ENCODE measurements at places on chromosomes 13 and 19.
A peak's percentile ranks its signal among the peaks of the same experiment; 100 is the strongest.

DNA sequence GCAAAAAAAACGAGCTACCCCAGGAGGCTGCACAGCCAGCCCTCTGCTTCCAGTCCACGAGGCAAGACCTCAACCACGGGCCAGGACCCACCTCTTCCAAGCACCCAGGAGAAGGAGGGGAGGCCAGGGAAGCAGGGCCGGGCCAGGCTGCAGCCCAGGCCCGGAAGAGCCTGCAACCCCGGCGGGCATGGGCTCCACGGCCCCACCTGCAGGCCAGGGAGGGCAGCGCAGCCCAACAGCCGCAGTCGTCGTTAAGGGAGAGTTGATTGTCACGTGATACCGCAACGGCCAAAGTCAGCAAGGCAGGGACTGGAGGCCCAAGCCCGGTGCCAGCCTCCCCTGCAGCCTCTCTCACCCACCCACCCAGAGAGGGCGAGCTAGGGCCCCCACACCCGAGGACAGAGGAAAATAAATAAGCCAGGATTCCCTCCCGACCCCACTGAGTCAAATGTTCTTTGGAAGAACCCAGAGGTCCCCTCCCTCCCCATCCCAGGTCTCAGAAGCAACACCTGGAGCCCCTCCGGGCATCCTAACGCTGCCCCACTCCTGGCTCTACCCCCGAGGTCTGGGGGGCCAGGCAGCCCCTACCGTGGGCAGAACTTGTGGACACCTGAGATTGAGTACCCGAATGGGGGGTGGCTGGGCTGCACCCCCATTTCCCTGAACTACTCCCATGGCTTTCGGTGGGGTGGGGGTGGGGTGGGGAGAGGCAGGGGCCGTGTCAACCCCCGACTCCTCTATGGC lies 5.2 kb upstream of the REXO1 start:
- peak; percentile 78 for DNase-seq

- DNase-seq: no peak
Measured at GRCh38 chr19:31908496-31909225, 436.7 kb upstream of the ZNF507 start.

DNA sequence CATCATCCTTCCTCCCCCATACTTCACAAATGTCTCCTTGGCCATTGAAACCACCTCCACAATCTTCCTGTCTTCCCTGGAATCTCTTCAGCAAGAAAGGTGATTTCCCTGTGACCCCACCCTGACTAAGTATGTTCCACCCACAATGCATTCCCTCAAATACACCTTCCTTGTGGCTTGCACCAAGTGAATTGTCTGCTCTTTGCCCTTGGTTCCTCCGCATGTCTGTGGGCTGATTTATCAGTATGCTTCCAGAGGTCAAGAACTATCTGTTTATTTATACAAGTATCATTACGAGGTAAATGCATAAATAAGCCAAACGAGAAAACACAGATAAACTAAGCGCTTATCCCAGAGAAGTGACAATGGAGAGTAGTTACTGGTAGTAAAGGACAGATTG lies 45.4 kb upstream of the POMP start:
- DNase-seq: no peak

GRCh38 chr19:3250675-3251074 lies 26.2 kb downstream of the CELF5 start:
- no peak for DNase-seq

DNA sequence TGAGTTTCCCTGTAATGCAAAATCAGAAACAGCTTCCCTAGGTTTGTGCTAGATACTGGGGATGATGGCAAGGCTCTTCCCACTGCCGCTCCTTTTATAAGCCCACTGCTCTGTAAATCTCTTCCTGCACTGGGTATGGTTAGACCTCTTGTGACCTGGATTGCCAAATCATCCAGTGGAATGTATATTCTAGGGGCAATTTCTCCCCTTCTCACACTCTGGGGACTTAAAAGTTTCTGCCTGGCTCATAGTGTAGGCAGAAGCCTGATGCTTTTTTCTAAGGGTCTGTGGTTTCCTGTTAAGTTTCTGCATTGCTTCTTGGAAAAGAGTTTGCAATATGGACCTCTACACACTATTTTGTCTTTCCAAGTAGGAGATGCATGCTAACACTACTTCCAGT lies 1582.0 kb upstream of the PCDH20 start:
- no peak for DNase-seq

DNA sequence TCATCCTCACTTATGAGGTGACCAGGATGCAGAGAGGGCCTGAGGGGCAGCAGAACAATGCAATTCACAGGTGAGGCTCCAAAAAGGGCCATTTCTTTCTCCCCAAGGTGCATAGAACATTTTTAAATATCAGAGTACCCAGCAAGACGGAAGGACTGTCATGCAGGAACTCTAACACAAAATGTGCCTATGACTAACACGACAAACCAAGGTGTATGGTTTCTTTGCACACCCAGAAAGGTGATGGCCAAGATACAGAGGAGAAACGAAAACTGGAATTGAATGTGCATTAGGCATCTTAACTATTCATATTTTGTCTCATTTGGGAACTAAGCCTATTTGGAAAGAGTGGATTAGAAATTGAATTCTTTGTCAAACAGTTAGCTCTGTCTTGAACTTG lies 29.9 kb downstream of the SHISA2 start:
- no peak for DNase-seq

- DNase-seq: peak; percentile 85
Measured at GRCh38 chr19:3359015-3359918, 7.1 kb upstream of the NFIC start.

DNA sequence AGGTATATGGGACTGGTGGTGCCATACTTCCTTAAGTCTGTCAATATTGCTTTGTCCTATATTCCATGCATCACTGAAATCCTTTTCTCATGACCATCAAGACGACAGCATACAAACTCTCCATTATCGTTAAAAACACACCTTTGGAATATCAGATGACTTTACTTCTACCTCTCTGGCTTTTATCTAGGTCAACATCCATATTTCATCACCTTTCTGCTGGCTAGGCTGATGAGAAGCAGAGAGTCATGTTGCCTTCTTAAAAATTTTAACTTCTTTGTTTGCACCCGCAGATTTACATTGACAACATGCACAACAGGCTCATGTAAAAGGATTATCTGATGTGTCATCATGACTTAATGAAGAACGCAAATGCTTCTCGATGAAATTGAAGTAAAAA lies 771.4 kb downstream of the OLFM4 start:
- DNase-seq: no peak

- no peak for DNase-seq
Measured at GRCh38 chr13:25117312-25117711, 21.4 kb downstream of the PABPC3 start.

GRCh38 chr13:92994056-92994455 lies 232.6 kb upstream of the GPC6 start:
- no peak for DNase-seq

- DNase-seq: no peak
Measured at GRCh38 chr13:77358001-77358400, 31.1 kb upstream of the MYCBP2 start.

DNA sequence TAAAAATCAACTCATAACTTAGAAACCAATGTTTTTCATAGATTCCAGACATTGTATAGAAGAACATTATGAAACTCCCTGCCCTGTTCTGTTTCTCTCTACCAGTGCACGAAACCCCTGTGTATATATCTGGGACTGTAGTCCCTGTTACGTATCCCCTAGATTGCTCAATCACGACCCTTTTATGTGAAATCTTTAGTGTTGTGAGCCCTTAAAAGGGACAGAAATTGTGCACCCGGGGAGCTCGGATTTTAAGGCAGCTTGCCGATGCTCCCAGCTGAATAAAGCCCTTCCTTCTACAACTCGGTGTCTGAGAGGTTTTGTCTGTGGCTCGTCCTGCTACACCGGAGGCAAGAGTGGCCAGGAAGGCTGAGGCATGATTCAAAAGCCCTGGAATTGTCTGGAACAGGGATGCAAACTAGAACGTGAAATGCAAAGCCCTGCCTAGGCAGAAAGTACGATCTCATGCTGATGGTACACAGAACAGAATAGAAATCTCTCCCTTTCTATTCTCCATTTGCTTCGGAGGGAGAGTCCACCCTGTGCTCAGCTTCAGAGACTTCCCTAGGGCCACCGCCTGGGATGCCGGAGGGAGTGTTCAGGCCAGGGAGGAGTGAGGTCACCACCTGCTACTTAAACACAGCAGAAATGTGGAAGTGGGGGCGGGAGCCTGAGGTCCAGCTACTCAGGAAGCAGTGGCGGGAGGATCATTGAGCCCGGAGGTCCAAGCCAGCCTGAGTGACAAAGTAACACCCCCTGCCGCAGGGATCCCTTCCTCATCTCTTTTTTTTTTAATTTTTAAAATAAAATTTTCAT lies 758 bp upstream of the ZNF888 start:
- peak; percentile 73 for DNase-seq

GRCh38 chr13:74597526-74597925 lies 463.3 kb upstream of the KLF12 start:
- DNase-seq: no peak

- DNase-seq: no peak
Measured at GRCh38 chr19:3784607-3785450, 1.4 kb downstream of the MATK start.

- DNase-seq: peak; percentile 47
Measured at GRCh38 chr19:447816-448560, 12.8 kb downstream of the SHC2 start.

GRCh38 chr19:38463365-38463764 lies 29.9 kb downstream of the RYR1 start:
- no peak for DNase-seq

GRCh38 chr13:99941911-99942310 lies 29.7 kb downstream of the ZIC5 start:
- DNase-seq: no peak

- no peak for DNase-seq
Measured at GRCh38 chr19:4441994-4442818, 15.4 kb downstream of the UBXN6 start.

GRCh38 chr19:3612901-3613741 lies 6.4 kb upstream of the TBXA2R start:
- DNase-seq: peak; percentile 62

DNA sequence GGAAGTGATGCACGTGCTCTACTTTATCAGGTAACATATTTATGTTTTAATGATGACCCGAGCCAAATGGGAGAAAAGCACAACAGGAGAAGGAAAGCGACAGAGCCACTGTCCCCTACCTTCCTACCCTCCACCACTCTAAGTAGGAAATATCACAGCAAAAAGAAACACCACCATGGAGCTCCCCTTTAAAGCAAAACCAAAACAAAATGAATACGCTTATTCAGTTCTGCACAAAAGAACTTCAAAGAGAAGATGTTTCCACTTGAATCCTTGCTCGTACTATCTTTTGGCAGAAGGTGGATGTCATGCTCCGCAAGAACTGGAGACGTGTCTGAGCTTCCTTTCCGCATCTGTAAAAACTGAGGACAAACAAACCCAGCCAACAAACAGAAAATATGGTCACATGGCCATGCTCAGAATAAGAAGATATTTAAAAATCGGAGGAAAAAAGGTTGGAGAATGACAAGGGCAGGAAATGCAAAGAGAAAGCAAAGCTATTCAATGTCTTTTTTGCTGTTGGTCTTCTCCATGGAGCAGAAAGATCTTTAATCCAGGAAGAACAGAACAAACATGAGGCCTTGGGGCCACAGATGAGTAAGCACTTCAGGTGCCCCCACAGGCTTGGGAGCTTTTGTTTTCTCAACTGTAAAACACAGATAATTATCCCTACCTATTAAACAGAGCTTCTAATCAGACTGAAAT lies 19.5 kb downstream of the N4BP2L1 start:
- DNase-seq: no peak

GRCh38 chr13:97379386-97379785 lies 54.6 kb upstream of the RAP2A start:
- DNase-seq: no peak

GRCh38 chr13:48654511-48654910 lies 782 bp downstream of the CYSLTR2 start:
- DNase-seq: no peak

DNA sequence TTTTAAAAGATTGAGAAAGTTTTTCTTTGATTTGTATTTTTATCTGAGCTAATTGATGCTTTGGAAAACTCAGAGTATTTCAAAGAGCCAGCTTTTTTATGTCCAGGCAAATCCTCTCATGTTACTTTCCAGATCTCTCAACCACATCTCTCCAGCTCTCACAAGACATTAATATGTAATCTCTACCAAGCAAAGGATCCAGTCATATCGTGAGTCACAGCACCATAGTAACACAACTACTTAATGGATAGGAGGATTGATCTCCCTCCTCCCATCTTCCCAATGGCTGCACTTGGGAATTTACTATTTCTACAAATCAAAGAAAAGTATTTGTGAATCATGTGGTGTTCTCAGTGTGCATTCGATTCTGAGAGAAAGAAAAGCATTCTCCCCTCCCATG lies 63.3 kb downstream of the POU4F1 start:
- no peak for DNase-seq

DNA sequence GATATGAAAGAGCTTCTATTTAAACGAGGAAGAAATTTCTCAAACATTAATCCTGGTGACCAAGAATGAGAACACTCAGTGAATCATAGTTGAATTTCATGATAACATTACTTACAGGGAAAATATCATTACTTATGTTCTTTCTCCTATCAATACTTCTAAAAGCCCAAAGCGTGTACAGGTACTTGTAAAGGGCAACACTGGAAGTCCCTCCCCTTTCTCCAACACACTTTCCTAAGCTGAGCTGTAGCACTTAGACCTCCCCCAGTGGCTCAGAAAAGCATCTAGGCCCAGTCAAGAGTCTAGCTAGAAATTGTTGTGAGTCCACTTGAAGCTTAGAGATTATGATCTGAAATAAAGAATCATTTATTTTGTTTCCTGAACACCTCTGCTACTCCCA lies 150.7 kb downstream of the ABCC4 start:
- DNase-seq: no peak

DNA sequence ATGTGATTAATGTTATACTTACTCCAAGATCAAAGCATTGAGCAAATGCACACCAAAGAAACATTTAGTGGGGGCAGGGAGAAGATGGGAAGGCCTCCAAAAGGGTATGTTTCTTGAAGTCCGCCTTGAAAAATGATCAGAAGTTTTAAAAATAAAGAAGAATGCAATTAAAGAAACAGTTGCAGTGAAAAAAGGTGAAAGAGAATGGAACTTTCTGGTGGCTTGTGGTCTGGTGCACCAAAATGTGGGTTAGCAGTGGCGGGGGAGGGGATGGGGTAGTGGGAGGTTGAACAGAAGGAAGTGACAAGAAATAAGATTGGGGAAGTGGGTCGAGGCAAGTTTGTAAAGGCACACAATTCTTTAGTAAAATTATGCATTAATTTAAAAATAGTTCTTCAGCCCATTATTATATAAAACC lies 2.5 kb downstream of the LCP1 start:
- DNase-seq: peak; percentile 44

DNA sequence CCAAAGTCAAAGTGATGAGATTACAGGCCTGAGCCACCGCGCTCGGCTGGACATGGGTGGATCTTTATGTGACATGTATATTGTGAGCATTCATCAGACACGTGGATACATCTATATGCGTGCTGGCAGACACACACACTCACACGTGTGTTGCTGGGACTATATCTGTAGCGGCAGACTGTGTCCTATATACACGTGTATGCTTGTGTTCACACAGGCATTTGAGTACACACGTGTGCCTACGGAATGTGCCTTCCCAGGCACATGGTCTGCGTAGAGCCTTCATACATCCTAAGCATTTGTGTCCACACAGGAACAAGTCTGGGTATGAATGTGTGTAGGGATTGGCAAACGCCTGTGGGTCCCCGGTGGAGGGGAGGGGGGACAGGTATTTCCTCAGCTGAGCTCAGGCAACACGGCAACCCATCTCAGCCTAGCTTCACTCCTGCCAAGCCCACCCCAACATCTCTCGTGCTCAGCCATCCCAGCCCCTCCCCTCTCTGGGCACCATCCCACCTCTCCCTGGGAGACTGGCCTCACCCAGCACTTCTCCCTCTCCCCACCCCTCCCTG lies 2.6 kb downstream of the UNC13A start:
- no peak for DNase-seq
